LHCN-M2 (cell line): ENCODE measurements at places on chromosomes 16 and 17.

GRCh38 chr16:80250381-80250780 lies 290.4 kb upstream of the DYNLRB2 start:
- DNase-seq: peak; percentile 55

DNA sequence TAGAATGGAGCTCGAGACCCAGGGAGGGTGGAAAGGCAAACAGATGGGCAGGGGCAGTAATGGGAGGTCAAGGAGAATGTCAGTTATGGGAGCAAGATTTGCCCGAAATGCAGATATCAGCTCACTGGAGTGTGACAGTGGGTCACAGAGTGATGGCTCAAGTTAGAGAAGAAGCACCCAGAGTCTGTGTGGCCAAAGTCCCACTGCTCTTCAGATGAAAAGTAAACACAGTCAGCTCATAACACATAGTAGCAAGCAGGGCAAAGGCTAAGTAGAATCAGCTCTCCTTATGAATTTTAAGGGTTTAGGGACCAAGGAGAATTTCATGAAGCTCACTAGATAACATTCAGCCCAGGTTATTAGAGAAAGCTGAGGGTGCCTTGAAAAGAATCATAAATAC lies 264.9 kb upstream of the MON1B start:
- no peak for DNase-seq

- no peak for DNase-seq
These were observed 4.4 kb upstream of the SNX29 start for GRCh38 chr16:11972128-11972527.

- DNase-seq: no peak
These were observed 20.1 kb upstream of the C16orf95 start for GRCh38 chr16:87337262-87337771.

GRCh38 chr17:57406131-57406980 lies 150.0 kb downstream of the MSI2 start:
- DNase-seq: no peak

DNA sequence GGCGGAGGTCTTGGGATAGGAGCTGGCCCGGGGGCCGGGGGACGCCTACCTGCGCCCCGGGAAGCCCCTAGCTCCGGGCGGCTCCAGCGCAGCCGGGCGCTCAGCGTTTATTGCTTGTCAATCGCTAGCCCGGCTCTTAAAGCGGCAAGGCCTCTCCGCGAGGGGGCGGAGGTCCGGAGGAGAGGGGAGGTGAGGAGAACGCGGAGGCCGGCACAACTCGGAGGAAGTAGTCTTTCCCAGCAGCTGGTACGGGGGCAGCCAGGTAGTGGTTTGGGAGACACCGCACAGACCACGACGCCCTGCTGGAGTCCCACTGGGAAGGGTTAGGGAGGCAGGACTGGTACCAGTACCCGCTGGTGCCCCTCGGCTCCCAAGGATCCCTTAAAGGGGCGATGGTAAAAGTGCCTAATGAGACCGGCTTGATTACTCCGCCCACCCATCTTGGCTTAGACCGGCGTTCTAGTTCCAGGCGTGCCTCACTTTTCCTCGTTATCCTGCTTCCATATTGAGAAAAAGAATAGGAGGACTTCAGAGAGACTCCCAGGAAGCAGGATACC lies at the start of gene MPP2:
Gene MPP2, minus strand, starts transcription at position 112 of the 557 bp plus-strand sequence. CDS start 3,076 bp downstream, outside the sequence.
- peak; percentile 49 for DNase-seq

DNA sequence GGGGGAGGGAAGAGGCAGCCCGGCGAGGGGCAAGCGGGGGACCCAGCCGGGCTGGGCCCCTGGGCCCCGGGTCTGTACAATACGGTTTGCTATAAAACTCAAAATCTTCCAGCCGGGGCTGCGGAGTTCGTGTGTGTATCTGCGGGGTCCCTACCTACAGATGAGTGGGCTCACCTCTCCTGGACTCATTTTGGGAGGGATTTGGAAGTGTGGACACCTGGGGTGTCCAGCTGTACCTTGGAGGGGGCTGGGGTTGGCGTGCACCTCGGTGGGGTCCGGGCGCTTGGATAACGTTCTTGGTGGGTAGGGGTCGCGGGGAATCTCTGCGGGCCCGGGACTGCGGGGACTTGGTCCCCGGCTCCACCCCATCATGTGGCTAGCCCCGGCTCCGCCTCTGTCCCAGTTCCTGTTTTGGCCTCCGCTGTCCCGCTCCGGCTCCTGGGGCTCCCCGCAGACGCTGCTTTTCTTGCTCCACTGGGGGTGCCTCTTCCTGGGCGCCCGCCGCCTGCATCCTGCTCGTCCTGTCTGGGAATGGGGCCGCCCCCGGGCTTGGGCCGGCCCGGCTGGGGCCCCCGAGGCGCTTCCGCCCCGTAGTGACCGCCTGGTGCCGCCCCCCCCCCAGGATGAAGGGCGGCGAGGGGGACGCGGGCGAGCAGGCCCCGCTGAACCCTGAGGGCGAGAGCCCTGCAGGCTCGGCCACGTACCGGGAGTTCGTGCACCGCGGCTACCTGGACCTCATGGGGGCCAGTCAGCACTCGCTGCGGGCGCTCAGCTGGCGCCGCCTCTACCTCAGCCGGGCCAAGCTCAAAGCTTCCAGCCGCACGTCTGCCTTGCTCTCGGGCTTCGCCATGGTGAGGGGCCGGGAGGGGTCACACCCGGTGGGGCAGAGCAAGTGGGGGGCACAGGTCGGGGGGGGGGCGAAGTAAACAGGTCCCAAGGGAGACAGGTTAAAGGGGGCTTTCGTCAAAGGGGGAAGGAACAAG lies at the start of gene ORAI3:
Gene ORAI3, plus strand, starts transcription at position 402 of the 983 bp plus-strand sequence. Its CDS starts 222 bp downstream, at position 624.
- DNase-seq: peak; percentile 68

DNA sequence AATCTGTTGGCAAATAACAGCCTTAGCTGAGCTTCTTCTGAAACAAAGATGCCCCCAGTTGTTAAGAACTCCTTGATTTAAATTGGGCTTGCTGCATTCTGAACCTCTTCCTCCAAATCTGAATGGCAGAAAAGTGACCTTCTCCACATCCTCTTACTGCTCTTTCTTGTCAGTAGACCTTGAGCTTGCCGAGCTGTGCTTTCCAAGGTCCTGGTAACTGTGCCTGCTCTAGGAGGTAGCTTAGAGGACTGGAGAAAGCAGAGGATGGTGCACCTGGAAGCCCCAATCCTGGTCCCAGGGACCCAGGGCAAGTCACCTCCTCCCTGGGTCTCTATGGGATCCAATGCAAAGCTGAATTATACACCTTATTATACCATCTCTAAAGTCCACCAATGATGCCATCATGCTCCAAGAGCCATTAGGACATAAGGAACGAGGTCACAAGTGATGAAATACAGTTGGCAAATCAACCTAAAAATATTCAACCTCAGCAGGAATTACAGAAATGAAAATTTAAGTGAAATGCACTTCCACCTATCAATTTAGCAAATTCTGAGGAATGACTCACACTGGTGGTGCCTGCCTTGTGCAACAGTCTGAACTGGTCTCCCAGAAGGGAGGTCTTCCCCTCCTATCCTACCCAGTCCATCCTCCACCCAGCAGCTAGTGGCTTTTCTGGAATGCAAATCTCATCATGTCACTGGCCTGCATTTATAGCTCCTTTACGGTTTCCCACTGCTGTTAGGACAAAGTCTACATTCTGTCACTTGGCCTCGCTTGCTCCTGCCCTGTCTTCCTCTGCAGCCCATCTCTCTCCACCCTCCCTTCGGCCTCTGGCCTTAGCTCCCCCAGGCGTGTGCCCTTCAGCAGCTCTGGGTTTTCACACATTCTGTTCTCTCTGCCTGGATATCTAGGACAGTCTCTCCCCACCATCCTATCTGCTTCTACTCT lies 36.6 kb downstream of the TOM1L2 start:
- DNase-seq: peak; percentile 89

DNA sequence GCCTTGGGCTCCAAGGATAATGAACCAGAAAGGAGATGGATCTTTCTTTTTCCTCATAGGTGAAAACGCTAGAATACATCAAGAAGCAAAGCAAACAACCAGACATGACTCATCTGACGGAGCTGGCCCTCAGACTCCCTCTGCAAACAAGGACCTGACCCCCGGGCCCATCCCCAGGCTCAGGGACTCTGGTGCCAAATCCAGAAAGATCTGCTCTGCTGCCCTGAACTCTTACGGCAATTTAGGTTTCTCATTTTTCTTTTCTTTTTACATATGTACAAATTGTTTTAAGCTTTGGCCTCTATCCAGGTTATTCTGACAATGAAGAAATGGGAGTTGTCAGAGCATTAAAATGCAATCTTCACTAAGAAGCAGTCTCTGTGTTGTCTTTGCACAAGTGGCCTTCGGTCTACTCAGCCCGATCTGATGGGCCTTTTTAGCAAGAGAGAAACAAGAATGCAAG lies 17.7 kb downstream of the KNOP1 start:
- no peak for DNase-seq

- DNase-seq: no peak
These were observed 22.6 kb downstream of the MXRA7 start for GRCh38 chr17:76688165-76688622.

DNA sequence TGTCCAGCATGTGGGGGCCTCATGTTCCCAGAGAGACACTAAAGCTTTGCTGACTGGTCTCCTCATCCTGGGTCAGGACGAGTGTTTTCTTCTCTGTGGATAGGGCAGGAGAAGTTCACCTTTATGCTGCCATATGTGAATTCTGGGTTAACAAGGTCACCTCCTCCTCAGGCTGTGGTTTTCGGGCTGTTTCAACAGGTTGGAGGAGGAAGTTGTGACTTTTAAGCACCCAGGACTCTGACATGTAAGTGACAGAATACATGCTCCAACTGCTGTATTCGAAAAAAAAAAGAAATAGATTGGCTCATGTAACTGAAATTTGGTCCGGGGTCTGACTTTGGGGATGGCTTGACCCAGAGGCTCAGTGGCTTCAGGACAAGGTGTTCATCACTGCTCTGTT lies 54.2 kb downstream of the SNX20 start:
- no peak for DNase-seq

- DNase-seq: no peak
These were observed 122.2 kb downstream of the MRM1 start for GRCh38 chr17:36723459-36724025.

GRCh38 chr17:44933824-44934744 lies 13.5 kb downstream of the KIF18B start:
- no peak for DNase-seq

GRCh38 chr17:40068584-40068916 lies 5.8 kb downstream of the THRA start:
- DNase-seq: no peak

DNA sequence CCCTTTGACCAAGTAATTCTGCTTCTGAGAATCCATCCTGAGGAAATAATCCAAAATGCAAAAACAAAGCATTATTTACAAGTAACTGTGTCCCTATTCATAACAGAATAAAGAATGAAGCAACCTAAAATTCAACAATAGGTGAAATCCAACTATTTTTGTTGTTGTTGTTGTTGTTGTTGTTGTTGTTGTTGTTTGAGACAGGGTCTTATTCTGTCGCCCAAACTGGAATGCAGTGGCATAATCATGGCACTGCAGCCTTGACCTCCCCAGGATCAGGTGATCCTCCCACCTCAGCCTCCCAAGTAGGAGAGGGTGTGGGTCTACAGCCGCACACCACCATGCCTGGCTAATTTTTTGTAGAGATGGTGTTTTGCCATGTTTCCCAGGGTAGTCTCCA lies 75.9 kb upstream of the MTMR4 start:
- DNase-seq: no peak

DNA sequence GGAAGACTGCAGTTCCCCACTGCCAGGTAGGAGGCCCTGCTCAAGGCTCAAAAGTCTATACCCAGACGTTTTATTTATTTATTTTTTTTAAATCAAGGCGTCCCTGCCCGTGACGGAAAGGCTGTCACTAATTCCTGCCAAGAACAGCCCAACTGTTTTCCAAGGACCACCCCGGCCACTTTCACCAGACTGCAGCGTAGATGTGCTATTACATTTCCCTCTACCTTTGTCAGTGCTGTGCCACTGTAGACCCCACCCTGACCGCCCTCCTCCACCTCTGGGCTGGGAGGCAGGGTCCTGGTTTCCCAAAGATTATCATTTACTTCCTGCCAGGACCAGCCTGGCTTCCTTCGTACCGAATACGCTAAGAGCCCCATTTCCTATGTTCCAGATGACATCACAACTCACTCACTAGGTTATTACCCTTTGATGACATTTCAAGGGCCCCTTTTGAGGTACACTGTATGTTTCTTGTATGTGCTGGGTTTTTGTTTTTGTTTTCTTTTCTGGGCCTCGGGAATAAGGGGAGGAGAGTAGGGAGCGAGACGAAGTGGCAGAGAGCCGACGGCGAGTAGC lies 6.3 kb upstream of the RNF227 start:
- no peak for DNase-seq

GRCh38 chr16:67969254-67970039 lies 1.0 kb upstream of the SLC12A4 start:
- DNase-seq: no peak

GRCh38 chr16:78001451-78002025 lies 20.8 kb upstream of the CLEC3A start:
- DNase-seq: no peak

DNA sequence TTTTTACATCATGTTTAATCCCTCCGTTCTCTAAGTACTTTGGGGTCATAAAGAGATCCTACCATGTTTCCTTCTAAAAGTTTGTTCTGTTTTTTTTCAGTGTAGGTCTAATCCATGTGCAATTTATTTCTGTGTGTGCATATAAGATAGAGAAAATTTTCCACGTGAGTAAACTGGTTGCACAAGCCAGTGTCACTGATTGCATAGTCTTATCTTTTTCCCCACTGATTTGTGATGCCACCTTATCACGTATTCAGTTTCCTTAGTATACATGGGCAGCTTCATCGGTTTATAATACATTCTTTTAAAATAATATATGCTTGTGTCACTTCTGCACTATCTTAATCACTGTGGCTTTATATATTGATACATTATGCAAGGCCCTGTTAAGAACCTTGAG lies 49.2 kb downstream of the MRTFB start:
- no peak for DNase-seq

DNA sequence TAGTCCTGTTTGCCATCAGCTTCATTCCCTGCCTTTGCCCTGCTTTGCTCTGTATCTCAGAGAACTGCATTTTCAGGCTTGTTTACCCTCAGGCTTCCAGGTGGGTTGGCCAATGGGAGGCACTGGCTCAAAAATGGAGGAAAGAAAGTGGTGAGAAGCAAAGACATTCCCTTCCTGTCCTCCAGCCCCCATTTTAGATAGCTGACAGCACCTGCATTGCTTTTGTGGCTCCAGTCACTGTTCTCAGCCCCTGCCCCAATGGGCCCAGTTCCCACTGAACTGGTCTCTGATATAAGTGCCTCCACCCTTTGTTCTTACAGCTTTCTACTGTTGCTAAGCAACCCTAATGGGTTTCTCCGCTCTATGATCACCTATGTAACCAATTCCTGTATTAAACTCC lies 19.4 kb upstream of the SDK2 start:
- DNase-seq: no peak

DNA sequence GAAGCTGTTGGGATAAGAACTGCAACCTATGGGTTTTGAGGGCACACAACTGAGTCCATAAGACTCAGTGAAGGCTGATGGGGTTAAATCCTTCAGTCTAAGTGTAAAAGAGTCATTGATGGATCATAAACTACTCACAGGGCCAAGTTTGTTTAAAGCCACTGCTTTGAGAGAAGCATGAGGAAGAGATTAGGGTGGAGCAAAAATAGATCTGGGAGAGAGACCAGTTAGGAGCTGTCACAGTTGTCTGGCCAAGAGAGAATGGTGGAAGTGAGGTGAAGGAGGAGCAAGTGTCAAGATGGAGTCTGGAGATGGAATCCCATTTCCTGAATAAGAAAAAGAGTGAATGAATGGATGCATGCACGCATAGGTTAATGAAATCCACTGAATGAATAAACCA lies 379.1 kb upstream of the CDH11 start:
- DNase-seq: no peak

- no peak for DNase-seq
These were observed 11.3 kb upstream of the SLC39A11 start for GRCh38 chr17:73103641-73104335.

GRCh38 chr17:47981462-47981861 lies 10.5 kb downstream of the CDK5RAP3 start:
- DNase-seq: no peak

- DNase-seq: peak; percentile 15
These were observed 634.6 kb upstream of the SOX9 start for GRCh38 chr17:71486261-71486660.
